ENCODE measurements at places on chromosomes 5 and 9.

- DNase-seq, result peak; percentile 58
Measured at GRCh38 chr5:55903121-55903701, 52.1 kb downstream of the IL31RA start.

DNA sequence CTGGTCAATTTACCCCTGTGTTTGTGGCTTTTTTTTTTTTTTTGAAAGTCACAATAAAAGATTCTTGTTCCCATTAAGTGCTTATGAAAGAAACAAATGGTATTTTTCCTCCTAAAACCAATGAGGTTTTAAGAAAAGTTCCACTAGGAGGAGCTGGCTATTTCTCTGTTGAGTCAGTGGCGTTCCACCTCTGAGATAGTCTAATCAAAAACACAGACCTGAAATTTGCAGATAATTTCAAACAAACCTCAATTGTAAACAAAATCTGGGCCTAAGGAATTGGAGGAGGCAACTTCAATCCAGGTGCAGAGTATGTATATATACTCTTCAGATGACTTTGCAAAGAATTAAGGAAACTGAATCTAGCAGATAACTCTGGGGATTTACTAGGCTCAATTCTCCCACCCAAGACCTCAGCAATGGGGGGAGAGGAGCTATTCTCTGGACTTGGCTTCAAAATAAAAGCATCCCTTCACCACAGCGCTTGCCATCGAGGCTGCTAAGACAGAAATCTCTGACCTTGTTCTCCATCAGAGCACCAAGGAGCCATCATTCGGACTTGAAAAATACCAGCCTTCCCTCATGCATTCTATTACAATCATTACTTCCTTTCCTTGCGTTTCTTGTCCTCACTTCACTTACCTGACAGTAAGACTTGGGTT lies 52.4 kb downstream of the FANCC start:
- no peak for DNase-seq

DNA sequence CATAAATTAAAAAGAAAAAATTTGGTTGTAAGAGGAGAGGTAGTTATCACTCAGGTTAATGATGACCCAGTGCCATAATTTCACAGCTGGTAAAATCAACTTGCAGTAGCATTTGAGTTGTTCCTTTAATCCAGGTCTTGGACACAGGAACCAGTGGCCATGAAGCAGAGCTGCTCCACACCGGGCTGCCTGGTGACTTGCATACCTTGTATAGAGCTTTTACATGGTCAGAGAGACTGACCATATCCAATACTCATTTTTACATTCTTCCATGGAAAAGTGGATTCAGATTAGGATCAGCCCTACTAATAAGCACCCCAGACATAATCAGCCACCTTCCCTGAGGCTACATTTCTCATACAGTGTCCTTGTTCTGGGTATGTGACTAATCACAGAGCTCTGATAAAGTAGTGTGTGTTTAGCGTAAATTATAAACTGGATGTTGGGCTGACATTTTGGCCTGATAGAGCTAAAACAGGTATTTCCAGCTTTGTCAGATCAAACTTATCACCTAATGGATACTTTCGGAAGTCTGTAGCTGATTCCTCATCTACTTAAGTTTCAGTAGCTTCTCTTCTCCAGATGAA lies 77.0 kb upstream of the ZSWIM6 start:
- no peak for DNase-seq

DNA sequence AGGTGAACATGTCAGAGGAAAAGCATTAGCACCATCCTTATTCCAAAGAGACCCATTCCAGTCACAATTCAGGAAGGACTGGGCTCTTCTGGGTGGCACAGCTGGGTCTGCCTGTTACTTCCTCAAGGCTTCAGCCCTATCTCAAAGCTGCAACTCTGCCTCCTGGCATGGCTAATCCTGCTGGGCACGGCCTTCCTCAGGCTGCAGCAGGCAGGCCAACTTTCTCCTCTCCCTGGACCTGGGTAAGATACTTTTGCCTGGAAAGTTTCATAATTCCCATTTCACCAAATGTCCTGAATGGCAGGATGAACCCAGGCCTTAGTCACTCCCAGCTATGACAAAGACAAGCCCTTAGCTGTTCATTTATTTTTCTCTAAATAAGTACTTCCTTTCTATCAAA lies 50.1 kb downstream of the MACROH2A1 start:
- no peak for DNase-seq

GRCh38 chr9:91285729-91286353 lies 75.9 kb downstream of the AUH start:
- no peak for DNase-seq
